ENCODE measurements at places on chromosomes 5 and 9.
A peak's percentile ranks its signal among the peaks of the same experiment; 100 is the strongest.

- no peak for DNase-seq
Measured at GRCh38 chr9:14071484-14071883, 242.5 kb downstream of the NFIB start.

- DNase-seq, result no peak
Measured at GRCh38 chr5:93154535-93154934, 426.5 kb downstream of the NR2F1-AS1 start.

DNA sequence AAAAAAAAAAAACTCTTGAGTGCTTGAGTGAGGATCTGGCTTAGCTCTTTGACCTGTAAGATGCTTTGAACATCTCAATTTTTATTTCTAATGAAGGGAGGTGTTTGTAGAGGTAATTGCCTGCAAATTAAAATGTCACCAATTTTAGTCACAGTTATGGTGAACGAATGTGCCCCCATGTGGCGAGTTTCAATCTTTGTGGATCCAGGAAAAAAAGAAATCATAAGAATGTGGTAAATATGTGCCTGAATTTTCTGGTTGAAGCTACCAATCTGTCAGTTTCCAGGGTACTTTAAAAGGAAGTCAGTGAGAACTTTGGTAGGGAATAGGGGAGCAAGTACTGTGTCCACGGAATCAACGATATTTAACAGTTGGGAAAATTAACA lies 1772.4 kb upstream of the CDH9 start:
- DNase-seq, result no peak

DNA sequence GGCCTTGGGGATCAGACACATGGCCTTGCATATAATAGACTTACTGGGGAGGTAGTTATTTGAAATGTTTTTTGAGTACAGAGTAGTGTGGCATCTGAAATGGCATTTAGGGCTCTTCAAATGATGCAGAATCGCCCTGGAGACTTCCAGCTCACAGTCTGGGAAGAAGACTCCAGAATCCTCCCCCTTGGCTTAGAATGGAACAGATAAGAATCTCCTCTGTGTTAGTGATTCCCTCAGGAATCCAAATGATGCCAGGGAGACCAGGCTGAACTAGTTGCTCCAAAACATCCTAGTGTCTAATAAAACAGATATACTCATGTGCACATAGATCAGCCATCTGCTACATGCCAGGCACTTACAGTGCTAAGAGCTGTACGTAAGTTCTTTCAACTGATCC lies 38.6 kb upstream of the SMC5 start:
- no peak for DNase-seq

DNA sequence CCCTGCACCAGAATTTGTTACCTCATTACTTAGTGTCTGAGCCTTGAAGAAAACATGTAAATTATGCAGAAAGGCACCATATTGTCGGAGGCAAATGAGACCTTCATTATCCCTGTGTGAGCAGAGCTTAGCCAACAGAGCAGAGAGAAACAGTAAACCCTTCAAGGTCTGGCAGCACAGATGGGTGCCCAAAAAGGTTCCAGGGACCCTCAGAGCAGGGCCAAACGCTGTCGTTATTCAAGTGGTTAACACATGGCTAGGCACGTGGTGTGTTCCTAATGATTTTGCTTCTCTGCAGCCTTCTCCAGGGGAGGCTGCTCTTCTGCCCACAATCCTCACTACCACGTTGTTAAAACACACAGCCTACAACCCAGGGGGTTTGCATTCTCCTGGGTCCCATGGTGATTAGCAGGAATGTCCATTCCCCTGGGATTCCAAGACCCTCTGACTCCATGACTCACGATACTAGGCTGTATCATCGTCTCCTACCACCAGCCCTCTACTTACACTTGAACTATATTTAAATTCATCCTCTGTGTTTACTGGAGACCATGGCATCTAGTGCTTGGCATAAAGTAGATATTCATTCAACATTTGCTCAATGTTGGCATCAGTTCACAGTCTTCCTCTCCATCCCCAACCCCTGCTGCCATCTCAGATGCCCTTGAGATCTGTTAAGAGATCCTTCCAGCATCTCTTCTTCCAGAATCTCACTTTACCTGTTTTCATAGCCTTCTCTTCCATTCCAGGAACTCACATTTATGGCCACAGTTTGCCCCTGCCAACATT lies 174.5 kb upstream of the RAD23B start:
- no peak for DNase-seq

GRCh38 chr5:86320266-86320665 lies 297.5 kb upstream of the COX7C start:
- no peak for DNase-seq

- no peak for DNase-seq
Measured at GRCh38 chr9:2465921-2466460, 155.6 kb upstream of the VLDLR start.

GRCh38 chr5:32942225-32942989 lies 231.3 kb downstream of the NPR3 start:
- peak; percentile 12 for DNase-seq

DNA sequence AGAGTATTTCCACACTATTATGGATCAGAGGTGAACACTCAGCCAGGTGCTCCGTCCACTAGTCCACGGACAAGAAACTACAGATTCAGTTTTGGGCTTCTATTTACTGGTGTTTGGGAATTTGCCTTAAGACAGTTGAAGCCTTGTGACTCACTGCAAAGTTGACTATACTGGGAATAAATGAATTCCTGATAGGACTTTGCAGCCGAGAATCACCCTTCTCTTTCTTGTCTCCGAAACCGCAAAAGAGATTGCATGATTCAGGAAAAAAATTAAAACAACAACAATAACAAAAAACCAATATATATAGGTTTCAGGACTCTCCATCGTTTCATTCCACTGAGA lies 716 bp downstream of the TMEM171 start:
- DNase-seq, result no peak

DNA sequence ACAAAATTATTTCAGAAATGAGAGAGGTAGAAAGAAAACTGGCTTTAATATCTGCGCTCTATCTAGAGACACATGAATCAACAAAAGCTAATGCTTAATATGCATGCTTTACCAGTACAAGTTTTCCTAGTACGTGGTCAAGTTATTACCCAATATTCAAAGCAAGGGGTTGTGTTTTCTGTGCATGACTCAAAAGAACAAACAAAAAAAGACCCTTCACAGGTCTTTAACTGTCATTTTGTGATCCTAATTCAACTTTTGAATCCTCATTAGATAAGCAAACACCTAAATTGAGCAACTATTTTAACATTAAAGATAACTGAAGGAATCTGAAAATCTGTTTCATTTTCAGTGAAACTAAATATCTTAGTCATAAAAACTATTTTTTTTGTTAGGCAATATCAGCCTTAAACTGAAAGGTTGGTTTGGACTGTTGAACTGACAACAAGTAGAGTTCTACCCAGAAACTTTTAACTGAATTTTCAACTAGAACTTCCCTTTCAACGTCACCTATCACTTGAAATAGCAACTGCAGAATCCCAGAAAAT lies 12.5 kb downstream of the ST8SIA4 start:
- peak; percentile 86 for DNase-seq

DNA sequence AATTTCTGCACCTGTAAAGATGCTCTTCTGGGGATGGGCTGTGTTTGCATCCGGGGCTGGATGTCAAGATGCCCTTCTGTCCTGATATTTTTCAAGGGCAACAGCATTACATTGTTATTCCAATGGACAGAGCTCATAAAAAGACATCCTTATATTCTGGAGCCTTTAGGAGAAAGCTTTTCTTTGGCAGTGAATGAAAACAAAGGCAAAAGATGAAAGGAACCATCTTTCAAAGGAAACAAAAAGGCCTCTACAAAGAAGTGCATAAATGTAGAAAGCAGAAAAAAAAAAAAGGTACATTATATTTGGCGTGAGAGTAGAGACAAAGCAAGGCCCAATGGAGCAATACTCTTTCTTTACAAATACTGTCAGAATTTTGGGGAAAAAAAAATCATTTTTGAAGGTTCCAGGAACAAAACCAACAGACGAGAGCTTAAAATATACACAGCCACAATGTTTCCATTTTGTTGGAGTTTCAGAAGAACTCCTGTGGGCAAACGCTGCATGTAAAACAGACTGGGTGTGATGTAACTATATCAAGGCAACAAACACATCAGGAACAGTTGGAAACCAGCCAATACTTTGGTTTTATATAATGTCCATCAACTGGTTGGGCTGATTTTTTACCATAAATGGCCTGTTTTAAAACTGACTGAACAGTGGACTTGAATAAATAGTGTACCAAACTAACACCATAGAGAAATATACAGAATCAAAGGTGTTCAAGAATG lies 885.6 kb upstream of the DMAC1 start:
- DNase-seq, result no peak

GRCh38 chr5:17182494-17182893 lies 34.9 kb upstream of the BASP1 start:
- DNase-seq, result no peak

- peak; percentile 16 for DNase-seq
Measured at GRCh38 chr9:81776390-81776789, 87.0 kb upstream of the TLE1 start.

Measured in inflammatory macrophage treated with lipopolysaccharide for 4 hours (primary cell).